8988T (cell line): ENCODE measurements at places on chromosomes 16 and 17.

GRCh38 chr17:7184091-7184488, 4.9 kb upstream of the ASGR1 start:
- DNase-seq, result no peak

DNA sequence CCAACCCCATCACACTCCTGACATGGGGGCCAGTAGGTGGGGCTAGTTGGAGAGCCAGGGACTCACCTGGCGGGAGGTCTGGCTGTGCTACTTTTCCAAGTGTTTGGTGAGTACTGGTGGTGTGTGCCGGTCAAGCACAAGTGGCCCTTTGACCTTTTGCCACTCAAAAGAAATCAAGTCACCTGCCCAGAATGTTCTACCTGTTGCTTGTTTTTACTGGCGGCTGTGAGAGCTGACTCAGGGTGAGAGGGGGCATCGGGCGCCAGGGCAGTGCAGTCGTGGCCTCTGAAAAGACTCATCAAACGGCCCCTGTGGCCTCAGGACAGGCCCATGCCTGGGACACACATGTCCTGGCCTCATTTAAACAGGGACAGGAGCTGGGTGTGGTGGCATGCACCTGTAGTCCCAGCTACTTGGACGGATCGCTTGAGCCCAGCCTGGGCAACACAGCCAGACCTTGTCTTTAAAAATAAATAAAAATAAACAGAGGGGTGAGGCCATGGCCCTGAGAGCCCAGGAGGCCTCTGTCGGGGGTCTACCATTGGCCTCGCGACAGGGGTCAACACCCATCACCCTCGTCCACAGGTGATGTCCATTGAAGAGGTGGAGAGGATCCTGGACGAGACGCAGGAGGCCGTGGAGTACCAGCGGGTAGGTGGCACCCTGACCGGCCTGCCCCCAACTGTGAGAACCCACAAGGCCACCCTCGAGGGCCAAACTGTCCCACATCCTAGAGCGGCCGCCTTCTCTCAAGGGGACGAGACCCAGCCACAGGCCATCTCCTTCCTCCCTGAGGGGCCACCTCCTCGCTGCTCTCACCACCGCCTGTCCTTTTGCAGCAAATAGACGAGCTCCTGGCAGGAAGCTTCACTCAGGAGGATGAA, 5.0 kb downstream of the CHMP6 start:
- DNase-seq, result peak; percentile 47

GRCh38 chr17:68327823-68328557, 36.7 kb downstream of the ARSG start:
- DNase-seq, result no peak

DNA sequence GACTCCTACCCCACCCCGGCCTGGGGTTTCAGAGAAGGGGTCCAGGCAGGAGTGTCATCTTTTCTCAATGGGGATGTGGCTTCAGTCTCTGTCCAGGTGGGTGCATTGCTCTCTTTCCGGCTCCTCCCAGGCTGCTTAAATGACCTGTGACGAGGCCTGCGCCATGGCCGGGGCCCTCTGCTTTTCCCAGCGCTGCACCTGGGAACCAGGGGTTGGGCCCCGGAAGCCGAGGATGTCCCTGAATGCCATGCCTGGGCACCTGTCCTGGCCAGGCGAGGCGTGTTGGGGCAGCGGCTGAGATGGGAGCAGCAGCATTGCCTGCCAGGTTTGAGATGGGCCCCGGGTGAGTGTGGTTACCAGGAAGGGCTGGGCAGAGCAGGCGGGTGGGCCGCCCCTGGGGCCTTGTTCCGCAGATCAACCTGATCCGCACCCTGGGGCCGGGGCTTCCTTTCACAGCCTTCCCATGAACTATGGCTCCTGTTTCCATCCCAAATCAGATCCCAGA, 147.4 kb downstream of the SEC14L1 start:
- DNase-seq, result no peak

DNA sequence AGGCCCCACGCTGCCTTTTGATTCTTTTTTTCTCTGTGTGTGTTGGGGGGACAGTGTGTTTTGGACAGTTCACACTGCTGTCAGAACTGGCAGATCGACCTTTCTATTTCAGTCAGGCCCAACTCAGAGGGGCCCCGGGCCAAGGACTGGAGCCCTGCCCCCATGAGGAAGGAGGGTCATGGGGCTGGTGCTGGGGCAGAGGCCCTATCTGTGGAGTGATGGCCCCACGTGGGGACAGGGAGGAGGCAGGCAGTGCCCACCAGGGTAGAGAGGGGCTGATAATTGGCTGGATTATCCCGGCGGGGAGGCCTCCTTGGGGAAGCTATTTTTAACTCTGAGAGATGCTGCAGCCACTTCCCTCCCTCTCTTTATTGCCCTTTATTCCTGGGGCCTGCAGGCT, 5.7 kb upstream of the KCNJ12 start:
- DNase-seq, result no peak

- DNase-seq, result no peak
Observed at GRCh38 chr16:25988084-25988483, 296.3 kb downstream of the HS3ST4 start.

DNA sequence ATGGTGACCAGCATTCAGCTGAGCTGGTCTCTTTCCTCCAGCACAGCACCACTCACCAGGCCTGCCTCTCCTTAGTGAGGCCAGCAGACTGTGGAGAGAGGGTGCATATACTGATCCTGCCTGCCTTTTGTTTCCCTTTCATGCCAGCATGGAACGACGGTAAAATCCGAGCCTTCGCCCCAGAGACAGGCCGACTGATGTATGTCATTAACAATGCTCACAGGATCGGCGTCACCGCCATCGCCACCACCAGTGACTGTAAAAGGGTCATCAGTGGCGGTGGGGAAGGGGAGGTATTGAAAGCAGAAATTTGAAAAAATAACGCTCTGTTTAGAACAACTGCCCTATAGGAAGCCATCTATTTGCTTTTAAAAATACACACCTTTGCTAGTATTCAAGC, 12.6 kb upstream of the USP43 start:
- DNase-seq, result no peak

DNA sequence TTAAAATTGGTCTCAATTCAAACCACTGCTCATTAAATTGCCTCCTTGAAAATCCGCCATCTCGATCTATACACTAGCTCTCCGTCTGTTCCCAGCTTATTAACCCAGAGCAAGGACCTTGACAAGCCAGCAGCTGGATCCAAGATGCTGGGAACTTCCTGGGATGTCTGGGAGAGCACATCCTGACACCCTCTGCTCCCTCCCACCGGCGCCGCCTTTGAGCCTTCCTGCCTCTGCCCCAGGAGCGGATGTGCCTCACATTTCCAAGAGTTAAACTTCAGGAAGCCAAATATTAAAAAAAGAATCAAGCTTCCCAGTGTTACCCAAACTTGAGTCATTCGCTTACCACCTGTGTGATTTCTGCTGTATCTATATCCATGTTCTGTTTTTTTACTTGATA, 107.9 kb downstream of the HAPSTR1 start:
- DNase-seq, result no peak

GRCh38 chr16:1760911-1761310, 10.4 kb downstream of the NME3 start:
- DNase-seq, result no peak

GRCh38 chr17:18992454-18993130, 12.0 kb downstream of the FAM83G start:
- DNase-seq, result no peak

GRCh38 chr16:88628512-88628974, 9.8 kb upstream of the IL17C start:
- peak; percentile 98 for DNase-seq

GRCh38 chr16:2166263-2167067, 10.9 kb downstream of the TRAF7 start:
- no peak for DNase-seq

GRCh38 chr17:42361781-42362186, 26.5 kb downstream of the STAT3 start:
- DNase-seq, result no peak

GRCh38 chr17:27352448-27353032, 58.6 kb downstream of the WSB1 start:
- DNase-seq, result no peak

DNA sequence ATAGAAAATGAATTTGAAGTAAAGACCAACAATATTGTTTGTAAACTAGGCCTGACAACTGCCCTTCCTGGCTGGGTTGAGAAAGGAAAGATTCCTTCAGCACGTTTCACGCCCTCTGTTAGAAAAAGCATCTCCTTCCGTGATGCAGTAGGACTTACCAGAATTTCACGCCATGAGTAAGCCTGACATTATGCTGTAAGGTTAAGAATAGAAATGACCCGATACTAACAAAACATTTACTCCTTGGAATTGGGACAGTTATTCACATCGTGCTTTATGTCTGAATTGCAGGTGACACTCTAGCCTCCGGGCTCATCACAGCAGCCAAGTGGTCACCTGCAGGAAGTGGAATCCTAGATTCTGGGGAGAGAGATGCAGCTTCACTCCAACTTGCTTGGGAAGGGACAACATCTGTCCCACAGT, 17.5 kb downstream of the MARCHF10 start:
- no peak for DNase-seq

DNA sequence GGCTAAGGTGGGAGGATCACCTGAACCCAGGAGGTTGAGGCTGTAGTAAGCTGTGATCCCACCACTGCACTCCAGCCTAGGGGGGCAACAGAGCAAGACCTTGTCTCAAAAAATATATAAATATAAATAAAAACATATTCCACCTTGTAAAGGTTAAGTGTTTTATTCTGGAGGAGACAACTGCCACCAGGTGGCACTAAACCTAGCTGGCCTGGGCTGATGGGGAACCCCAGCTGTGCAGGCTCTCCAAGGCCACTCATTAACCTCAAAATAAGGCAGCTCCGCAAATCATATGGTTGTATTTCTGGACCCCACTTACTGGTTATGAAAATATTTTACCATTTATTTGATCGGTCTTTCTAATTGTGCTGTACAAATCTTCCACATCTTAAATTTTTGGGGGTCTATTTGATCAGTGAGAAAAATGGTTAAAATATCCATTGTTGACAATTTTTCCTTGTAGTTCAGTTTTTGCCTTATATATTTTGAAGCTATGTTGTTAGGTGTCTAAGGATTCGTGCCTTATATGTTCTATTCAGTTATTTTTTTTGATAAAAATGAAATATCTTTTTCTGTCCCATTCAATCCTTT, 8.5 kb upstream of the ICAM2 start:
- DNase-seq, result no peak

DNA sequence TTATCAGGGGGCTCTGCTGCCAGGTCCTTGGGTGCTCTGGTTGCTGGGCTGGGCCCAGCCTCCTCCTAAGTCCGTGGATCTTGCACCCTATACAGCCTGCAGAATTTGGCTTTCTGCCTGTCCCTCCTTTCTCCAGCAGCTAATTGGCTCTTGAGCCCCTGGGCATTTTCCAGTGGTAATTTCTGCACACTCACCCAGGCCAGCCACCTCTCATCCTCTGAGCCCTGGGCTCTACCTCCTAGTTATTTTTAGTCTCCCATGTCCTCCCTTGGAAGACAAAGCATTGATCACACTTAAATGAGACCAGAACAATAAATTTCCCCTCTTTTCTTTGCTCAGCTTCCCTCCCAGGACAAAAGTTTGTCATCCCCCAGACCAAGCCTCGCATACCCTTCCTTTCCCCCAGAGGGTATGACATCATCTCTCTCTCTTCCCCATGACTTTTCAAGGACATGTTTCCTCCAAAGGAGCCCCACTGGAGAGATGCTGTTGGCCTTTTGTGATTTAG, 38.1 kb downstream of the C17orf75 start:
- DNase-seq, result no peak

- DNase-seq, result no peak
Observed at GRCh38 chr17:82408288-82408937, 9.7 kb upstream of the HEXD start.

DNA sequence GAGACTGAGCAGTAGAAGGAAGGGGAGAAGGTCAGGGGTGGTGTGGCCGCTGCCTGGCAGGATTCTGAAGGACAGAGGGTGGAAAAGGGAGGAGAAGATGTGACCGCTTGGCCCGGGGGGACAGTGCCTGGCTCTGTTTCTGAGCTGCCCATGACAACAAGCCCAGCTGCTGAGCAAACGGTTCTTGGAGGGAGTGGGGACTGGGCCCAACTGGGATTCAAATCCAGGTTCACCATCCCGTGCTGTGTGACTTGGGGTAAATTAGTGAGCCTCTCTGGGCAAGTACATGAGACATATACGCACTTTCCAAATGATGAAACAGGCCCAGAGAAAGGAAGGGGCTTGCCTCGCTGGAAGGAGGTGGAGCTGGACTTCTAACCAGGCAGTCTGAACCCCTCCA, 23.3 kb downstream of the SEC14L5 start:
- no peak for DNase-seq

GRCh38 chr16:49441366-49441780, 67.8 kb downstream of the C16orf78 start:
- no peak for DNase-seq

GRCh38 chr17:1522626-1523025, 6.2 kb upstream of the INPP5K start:
- no peak for DNase-seq

- no peak for DNase-seq
Observed at GRCh38 chr17:73112246-73112645, 19.8 kb upstream of the SLC39A11 start.

- DNase-seq, result no peak
Observed at GRCh38 chr16:82384949-82385348, 214.9 kb upstream of the MPHOSPH6 start.

- no peak for DNase-seq
Observed at GRCh38 chr16:66309-67182, 5.9 kb downstream of the RHBDF1 start.

DNA sequence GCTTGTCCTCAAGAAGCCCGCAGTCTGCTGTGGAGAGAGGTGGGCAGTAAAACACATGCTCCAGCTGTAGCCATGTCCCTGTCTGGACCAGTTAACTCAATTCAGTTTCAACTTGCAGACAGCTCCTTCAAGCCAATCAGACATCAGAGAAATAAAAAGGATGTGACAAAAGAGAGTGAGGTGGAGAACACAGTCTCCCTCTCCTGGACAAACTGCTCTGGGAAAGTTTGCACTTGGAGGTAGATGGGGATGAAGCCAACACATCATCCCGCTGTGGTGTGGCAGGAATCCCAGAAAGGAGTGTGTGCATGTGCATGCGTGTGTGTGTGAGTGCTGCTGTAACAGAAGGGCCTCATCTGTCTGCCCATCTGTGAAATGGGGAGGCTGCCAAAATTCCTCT, 358.6 kb upstream of the ASIC2 start:
- no peak for DNase-seq
